ENCODE measurements at places on chromosomes 2 and 18.

GRCh38 chr2:45439788-45440773 is 171.0 kb downstream of the SRBD1 start:
- DNase-seq: no peak

DNA sequence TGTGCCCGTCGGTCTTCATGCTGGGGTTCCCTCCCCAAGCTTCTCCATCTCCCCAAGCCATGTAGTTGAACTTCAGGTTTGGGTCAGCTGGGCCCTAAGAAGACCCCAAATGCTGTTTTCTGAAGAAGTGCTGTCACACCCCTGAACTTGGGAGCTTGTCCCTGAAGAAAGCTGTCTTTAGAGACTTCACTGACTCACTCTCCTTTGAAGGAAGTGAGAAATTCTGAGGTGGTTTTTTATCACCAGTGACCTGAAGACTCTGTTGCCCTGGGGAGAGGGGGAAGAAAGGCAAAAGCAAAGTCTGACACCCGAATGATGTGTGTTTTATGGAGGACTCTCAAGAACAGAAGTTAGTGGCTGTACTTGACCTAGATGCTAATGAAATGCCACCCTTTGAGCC is 83.6 kb upstream of the BCL2L11 start:
- no peak for DNase-seq

DNA sequence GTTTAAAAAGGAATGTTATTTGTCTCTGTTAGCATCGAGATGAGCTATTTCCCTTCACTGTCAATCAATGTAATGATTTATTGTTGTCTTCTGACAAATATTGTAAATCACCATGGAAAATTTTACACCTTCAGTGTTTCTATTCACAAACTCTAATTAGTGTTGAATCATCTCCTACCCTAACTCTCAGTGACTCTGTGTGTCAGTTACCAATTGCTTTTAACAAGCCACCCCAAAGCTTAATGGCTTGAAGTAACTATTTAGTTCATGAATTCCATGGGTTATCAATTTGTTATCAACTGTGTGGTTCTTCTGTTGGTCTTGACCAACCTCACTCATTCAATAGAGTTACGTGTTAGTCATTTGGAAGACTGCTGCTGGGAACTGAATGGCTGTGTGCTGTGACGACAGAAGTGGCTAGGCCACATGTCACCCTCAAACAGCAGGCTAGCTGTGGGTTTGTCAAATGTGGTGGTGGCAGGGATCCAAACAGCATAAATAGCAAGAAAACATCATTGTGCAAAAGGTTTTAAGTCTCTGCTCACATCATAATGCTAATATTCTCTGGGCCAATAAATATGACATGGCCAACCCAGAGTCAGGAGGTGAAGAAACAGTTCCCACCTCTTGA is 910.8 kb upstream of the CDH2 start:
- no peak for DNase-seq

- no peak for DNase-seq
Observed at GRCh38 chr2:234955091-234955591, 3.3 kb downstream of the SH3BP4 start.

- no peak for DNase-seq
Observed at GRCh38 chr2:115161771-115162493, 719.5 kb downstream of the DPP10 start.

GRCh38 chr18:73852789-73853549 is 294.7 kb downstream of the FBXO15 start:
- DNase-seq: no peak

DNA sequence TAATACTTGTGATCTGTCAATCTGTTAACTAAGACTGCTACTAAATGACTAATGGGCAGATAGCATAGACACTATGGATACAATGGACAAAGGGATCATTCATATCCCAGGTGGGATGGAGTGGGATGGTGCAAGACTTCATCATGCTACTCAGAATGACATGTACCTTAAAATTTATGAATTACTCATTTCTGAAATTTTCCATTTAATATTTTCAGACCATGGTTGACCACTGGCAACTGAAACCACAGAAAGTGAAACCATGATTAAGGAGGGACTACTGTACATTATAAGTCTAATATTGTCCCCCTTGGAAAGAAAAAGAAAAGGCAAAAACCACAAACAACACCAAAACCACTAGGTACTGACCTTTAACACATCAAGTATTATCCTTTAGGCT is 247.0 kb upstream of the SYT4 start:
- no peak for DNase-seq

DNA sequence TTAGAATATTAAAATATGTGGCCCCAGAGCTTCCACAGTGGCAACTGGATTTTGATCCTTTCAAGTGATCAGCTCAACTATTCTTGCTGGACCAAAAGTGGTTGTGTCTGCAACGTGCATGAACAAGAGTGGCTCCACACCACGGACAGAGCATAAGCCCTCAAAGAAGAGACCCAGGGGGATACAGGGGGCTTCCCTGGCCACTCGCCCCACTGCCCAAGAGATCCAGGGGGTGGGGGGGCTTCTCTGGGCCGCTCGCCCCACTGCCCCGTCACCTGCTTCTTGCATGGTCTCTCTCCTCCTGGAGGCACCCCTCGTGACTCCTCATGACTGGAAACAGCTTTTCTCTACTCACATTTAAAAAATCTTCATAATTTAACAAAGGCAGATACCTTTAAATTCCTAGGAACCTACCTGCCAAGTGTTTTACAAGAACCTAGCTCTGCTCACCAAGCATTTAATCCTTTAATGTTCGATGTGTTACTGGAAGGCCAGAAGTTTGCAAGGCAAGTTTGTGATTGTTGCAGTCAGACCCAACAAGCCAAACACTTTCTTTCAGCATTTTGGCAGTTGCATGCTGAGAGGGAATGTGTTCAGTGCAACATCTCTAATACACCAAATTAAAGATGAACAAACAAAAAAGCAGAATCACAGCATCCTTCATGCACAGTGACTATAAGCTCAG is 174.3 kb downstream of the BCL2 start:
- DNase-seq: no peak

- DNase-seq: no peak
Observed at GRCh38 chr2:213189001-213189899, 37.8 kb upstream of the IKZF2 start.

DNA sequence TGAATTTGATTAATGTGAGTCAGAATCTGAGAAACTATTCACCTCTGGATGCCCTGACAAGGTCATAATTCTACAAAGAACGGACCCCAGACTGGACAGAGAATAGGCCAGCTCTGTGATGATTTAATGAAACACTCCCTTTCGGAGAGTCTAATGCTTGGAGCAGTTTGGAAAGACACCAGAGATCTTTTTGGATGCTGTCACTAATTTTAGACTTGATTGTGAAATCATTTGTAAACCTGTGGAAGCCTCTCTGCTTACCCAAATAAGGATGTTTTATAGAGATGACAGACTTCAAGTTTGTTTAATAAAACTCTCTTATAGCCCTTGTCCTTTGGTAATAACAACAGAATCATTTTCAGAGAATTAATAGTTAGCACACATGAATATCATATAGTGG is 83.5 kb downstream of the MYL12B start:
- DNase-seq: no peak

DNA sequence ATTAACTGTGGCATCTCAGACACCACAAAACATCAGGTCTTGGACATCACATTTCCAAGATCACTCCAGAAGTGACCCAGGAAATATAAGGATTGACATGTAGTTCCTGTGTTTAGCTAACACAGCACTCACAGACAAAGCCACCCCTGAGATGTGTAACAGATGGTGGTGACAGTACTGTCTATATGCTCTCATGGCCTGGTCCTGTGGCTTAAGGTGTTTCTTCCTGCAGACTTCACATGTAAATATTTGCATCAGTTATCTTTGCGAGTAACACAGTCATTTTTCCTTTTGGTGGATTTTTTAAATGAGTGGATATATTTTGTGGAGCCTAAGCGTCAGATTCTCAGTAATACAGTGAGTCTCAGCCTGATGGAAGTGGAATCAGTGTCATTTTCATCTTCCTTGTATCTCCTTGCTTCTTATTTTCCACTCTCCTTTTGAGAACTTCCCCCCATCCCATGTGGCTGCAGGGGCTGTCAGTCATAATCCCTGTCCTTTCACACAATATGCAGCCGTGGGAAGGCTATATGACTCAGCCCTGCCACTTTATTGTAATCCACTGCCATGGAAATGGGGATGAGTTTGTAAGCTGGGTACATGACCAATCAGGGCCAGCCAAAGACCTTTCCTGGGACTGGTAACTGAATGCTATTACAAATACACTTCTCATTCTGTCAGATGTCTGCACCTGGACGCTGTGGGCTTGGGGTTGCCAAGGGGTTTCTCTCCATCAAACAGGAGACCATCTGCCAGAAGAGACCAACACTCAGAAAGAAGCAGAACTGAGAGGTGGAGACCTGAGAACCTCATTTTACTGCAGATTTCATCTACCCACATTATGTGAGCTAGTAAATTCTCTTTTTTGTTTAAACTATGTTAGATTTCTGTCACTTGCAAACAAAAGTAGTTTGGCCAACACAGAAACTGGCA is 74.3 kb downstream of the ICOS start:
- no peak for DNase-seq

DNA sequence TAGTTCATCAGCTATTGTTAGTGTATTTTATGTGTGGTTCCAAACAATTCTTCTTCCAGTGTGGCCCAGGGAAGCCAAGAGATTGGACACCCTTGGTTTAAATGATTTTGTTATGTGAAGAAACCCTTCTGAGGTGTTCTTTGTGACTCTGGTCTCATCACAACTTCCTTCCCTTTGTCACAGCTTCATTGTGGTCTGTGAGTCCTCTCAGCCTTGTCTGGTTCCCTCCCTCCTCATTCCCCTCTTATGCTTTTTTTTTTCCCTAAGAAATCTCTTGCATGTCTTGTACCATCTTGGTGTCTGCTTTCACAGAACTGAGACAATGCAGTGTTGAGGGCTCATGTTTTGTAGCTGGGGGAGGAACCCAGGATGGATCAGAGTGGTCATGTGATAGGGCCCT is 118.9 kb downstream of the TMEM182 start:
- DNase-seq: no peak

DNA sequence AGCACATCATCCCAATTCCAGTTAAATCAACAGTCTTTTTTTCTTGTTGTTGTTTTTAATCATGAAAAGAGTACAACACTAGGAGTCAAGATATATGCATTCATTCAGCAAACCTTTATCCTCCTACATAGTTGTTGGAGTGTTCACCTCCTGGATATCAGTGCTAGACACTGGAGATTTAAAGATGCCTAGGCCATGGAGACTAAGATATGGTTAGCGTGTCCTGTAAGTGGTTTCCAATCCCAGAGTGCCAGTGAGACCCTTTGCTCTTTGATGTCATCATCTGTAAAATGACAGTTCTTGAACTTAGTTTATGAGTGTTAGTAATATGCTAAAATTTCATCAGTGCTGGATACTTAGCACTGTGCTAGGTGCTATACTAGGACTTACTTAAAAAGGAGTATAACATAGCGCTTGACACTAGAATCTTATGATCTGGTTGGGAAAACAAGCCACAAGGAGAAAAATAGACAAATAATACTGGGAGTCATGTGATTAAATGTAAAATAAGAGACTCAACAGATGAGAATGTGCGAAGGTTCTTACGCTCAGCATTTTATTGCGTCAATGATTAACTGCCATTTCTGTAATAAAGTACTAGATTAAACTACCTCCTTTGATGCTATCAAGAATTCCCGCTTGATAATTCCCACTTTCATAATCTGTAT is 31.5 kb downstream of the BABAM2 start:
- DNase-seq: no peak

GRCh38 chr2:225103737-225104141 is 61.5 kb upstream of the DOCK10 start:
- no peak for DNase-seq

DNA sequence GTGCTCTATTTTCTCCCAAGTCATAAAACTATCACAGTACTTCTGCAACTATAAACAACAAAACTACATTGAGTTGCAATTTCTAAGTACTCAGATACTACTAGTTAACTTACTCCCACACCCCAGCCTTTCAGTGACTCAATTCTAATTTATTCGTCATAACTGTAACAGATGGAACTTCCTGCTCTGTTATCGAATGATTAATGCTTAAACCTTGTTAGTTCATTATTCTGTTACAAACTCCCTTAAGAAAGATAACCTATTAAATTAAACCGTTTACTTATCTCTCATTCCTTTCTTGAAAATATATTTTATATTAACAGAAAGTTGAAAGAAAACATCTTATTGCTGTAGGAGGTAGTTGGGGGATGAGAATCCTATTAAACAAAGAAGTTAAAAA is 17.0 kb downstream of the TNFAIP6 start:
- DNase-seq: no peak

DNA sequence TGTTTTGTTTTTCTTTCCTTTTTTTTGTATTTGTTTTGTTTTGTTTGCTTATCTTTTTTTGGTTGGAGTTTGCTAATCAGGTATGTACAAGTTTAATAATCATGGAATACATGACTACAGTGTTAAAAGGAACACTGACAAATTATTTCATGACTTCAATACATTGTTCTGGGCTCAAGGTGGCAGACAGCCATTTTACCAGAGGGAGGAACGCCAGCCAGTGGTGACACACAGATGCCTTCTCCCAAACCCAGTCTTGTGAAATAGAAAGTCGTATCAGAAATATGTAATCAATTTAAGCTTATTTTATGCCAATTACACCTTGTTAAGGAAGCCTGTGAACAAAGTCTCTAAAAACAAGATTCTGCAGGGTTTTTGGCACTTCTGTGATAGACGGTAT is 264.0 kb upstream of the EPHA4 start:
- no peak for DNase-seq

- no peak for DNase-seq
Observed at GRCh38 chr2:166127217-166128155, at the start of gene SCN1A. Gene SCN1A, minus strand, starts transcription at chr2:166128020. Its CDS starts 54,399 bp downstream, at chr2:166073621.

DNA sequence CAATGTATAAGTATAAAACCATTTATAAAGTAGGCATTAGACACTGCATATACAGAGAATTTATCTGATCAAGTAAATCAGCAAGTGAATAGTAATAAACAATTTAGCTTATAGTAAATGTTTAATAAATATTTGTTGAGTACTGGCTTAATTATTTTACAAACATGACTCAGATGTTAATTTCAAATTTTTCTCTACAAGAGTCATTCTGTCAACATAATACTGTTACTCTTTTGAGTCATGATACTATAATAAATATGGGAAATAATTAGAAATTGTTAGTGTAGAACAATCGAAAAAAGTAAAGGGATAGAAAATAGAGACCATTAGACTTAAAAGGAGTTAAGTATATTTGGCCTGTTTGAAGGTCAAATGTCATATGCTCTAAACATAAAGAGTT is 133.6 kb upstream of the MC4R start:
- DNase-seq: no peak

GRCh38 chr18:7338846-7339245 is 108.0 kb downstream of the LRRC30 start:
- DNase-seq: no peak
